ENCODE measurements at places on chromosomes 5 and 9. TPM values are rescaled to one million over a fixed set of nuclear protein-coding genes. Genes with fewer than 3 reads are reported as not detected.

The LRRC26 gene
- total RNA-seq = 1.5 TPM

The SPINK13 gene
- total RNA-seq = 0.31 TPM

The LAMC3 gene
- 2.1 TPM for total RNA-seq

The PCDHA2 gene
- 0.06 TPM for total RNA-seq

The DNAH5 gene
- total RNA-seq = 2.0 TPM

The PCDHAC1 gene
- total RNA-seq = 1.5 TPM

The C5 gene
- total RNA-seq = 10.4 TPM

The GPX3 gene
- 20.3 TPM for total RNA-seq

The SLC34A3 gene
- total RNA-seq = 0.07 TPM

The ALDH1A1 gene
- total RNA-seq = 5,648 TPM

The GHR gene
- total RNA-seq = 0.06 TPM

The UNC5A gene
- total RNA-seq = 0.77 TPM

The PSD2 gene
- 0.02 TPM for total RNA-seq

The SLC6A7 gene
- total RNA-seq = 0.02 TPM

The FCN2 gene
- not detected for total RNA-seq

The FOXD4L3 gene
- total RNA-seq = not detected

The STRBP gene
- total RNA-seq = 17.9 TPM

The CERCAM gene
- 32.0 TPM for total RNA-seq

The CCDC152 gene
- total RNA-seq = not detected

The CD72 gene
- 0.39 TPM for total RNA-seq

The AQP7 gene
- 0.33 TPM for total RNA-seq

The EGFLAM gene
- 0.47 TPM for total RNA-seq

The DMRT3 gene
- total RNA-seq = not detected

Measured in A549 treated with dexamethasone at 1 μM for 4 hours (cell line).